ENCODE measurements at places on chromosomes 6 and 20. TPM values are rescaled to one million over a fixed set of nuclear protein-coding genes. Genes with fewer than 3 reads are reported as not detected.
A peak's percentile ranks its signal among the peaks of the same experiment; 100 is the strongest.

GRCh38 chr6:144535630-144536029 lies 250.5 kb downstream of the UTRN start:
- no peaks in the 10 kb centered on the region for H3K27me3 ChIP-seq
- no peak for DNase-seq
- H3K4me3 ChIP-seq: no peak overlapping the region
- H3K36me3 ChIP-seq: no peaks in the 10 kb centered on the region
- H3K27ac ChIP-seq: no peak overlapping the region

- H3K27ac ChIP-seq: no peak overlapping the region
- H3K27me3 ChIP-seq: peaks cover 70% of the 10 kb centered on the region
- no peak for DNase-seq
- H3K4me3 ChIP-seq: no peak overlapping the region
Observed at GRCh38 chr6:137518386-137518983, 24.3 kb upstream of the OLIG3 start.

- no peak overlapping the region for H3K27ac ChIP-seq
- no peak for DNase-seq
- H3K4me1 ChIP-seq: peaks cover 72% of the 10 kb centered on the region
- H3K4me3 ChIP-seq: no peak overlapping the region
- no peaks in the 10 kb centered on the region for H3K36me3 ChIP-seq
Observed at GRCh38 chr20:41031243-41031619, 2.6 kb downstream of the TOP1 start.

DNA sequence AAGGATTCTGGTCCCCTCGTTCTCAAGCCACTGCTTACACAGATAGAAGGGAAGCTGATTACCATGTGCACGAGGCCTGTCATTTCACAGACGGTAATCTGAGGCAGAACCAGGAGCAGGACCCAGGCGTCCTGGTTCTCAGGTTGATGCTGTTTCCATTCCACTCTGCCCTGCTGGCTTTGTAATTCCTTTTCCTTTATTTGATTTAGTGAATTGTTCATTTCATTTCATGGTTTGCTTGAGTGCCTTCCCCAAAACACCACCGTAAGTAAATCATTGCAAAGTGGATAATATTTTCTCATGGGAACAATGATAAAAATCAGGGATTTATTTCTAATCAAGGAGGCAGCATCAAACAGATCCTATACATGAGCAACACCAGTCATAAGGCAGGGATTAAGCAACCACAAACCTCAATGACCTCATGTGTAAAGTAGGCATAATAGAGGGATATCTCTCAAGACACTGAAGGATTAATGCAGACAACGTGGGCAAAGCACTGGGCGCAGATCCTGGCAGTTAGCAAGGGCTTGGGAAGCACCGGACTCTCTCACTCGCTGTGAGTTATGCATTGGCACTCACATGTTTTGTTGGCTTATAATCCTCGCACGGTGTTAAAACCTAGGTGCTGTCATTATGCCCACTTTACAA lies 229.5 kb upstream of the FOXQ1 start:
- DNase-seq: no peak
- H3K36me3 ChIP-seq: no peaks in the 10 kb centered on the region
- no peaks in the 10 kb centered on the region for H3K4me1 ChIP-seq
- no peak overlapping the region for H3K27ac ChIP-seq
- no peaks in the 10 kb centered on the region for H3K27me3 ChIP-seq
- no peak overlapping the region for H3K4me3 ChIP-seq

PROKR2 gene
- total RNA-seq: not detected

DNA sequence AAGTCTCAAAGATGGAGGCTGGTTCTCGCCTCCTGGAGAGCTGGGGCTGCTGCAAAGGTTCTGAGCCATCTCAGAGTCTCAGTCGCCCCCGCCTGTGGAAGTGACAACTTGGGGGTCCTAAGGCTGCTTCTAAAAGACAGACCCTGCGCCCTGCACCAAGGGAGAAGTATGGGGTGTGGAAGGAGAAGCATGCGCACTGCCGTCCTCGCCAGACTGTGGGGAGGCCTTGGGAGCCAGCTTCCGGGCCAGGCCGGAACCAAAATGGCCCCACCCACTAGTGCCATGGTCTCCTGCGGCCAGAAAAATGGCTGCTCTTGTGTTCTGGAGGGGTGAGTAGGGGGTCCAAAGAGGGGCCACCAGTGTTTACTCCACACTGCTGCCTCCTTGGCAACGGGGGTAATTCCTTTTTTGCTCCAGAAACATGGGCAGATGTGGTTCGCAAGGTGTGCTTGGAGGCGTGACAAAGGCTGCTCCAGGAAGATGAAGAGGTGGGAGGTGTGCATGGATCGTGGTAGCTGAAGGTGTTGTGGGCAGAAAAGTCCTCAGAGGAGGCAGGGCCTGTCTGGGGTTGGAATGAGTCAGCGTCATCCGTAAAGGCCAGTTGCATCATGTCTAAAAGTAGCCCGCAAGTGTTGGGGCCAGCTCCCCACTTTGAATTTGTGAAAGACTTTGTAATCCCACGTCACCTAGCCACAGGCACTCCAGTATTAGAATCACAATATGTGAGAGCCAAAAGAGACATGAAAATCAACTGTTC lies 329.8 kb upstream of the SOX4 start:
- H3K36me3 ChIP-seq: no peaks in the 10 kb centered on the region
- no peaks in the 10 kb centered on the region for H3K4me1 ChIP-seq
- H3K27ac ChIP-seq: no peak overlapping the region
- no peak for DNase-seq
- no peaks in the 10 kb centered on the region for H3K27me3 ChIP-seq
- no peak overlapping the region for H3K4me3 ChIP-seq

GRCh38 chr20:41173791-41174341 lies 36.5 kb downstream of the PLCG1 start:
- peaks cover 32% of the 10 kb centered on the region for H3K4me1 ChIP-seq
- peak overlapping the region; percentile 84 for H3K27ac ChIP-seq
- no peak overlapping the region for H3K4me3 ChIP-seq
- H3K36me3 ChIP-seq: peaks cover 8% of the 10 kb centered on the region
- DNase-seq: no peak
- no peaks in the 10 kb centered on the region for H3K27me3 ChIP-seq

GRCh38 chr20:60091305-60091704 lies 133.1 kb downstream of the CDH26 start:
- H3K4me3 ChIP-seq: no peak overlapping the region
- no peak for DNase-seq
- peaks cover 4% of the 10 kb centered on the region for H3K27me3 ChIP-seq
- H3K36me3 ChIP-seq: no peaks in the 10 kb centered on the region

DNA sequence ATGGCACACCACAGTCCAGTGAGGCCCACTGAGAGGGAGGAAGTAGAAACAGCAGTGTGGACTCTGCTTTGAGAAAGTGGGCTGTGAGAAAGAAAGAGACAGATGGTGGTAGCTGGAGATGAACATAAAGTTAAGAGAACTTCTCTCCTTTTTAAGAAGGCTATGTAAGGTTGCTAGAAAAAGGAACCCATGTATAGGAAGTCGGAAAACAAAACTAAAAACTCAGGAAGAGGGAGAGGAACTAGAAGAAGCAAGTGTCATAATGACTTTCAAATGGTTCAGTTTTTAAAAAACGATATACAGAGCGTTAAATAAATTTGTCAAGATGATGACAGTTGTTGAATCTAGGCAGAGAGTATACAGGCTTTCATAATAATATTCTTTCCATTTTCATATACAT lies 25.4 kb upstream of the GMNN start:
- no peak overlapping the region for H3K27ac ChIP-seq
- no peak overlapping the region for H3K4me3 ChIP-seq
- no peaks in the 10 kb centered on the region for H3K27me3 ChIP-seq
- no peaks in the 10 kb centered on the region for H3K36me3 ChIP-seq

- H3K4me3 ChIP-seq: no peak overlapping the region
- H3K4me1 ChIP-seq: peaks cover 25% of the 10 kb centered on the region
- H3K27me3 ChIP-seq: no peaks in the 10 kb centered on the region
- peak overlapping the region; percentile 53 for H3K27ac ChIP-seq
- H3K36me3 ChIP-seq: no peaks in the 10 kb centered on the region
- DNase-seq: no peak
Observed at GRCh38 chr6:15627821-15628220, 35.0 kb downstream of the DTNBP1 start.

CBLN4 gene
- 0.90 TPM for total RNA-seq

- peaks cover 7% of the 10 kb centered on the region for H3K4me1 ChIP-seq
- no peaks in the 10 kb centered on the region for H3K27me3 ChIP-seq
- DNase-seq: no peak
Observed at GRCh38 chr6:36492092-36492491, 49.3 kb downstream of the KCTD20 start.

BMP6 gene
- 8.1 TPM for total RNA-seq

DNA sequence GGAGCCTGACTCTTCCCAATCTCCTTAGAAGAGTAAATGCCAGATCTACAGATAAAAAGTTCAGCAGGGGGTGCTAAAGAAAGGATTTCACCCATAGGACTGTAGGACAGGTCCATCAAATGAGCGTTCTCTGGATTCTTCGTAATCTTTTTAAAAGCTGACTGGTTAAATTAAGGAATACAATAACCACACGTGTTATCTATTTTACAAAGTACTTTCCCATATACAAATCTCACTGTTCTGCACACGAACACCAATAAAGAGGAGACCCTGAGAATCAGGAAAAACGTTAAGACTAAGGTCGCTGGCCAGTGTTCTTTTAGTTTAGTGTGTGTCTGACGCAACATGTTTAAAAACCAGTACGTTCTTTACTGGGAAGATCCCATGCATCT lies 542 bp downstream of the TUBE1 start:
- no peaks in the 10 kb centered on the region for H3K27me3 ChIP-seq
- H3K4me1 ChIP-seq: no peaks in the 10 kb centered on the region
- peak overlapping the region; percentile 70 for H3K4me3 ChIP-seq

GRCh38 chr20:14406495-14406894 lies 69.1 kb upstream of the FLRT3 start:
- H3K27ac ChIP-seq: no peak overlapping the region
- no peak overlapping the region for H3K4me3 ChIP-seq
- DNase-seq: no peak
- H3K27me3 ChIP-seq: no peaks in the 10 kb centered on the region
- no peaks in the 10 kb centered on the region for H3K36me3 ChIP-seq
- peaks cover 11% of the 10 kb centered on the region for H3K4me1 ChIP-seq

- H3K4me1 ChIP-seq: peaks cover 21% of the 10 kb centered on the region
- H3K27me3 ChIP-seq: no peaks in the 10 kb centered on the region
- no peak for DNase-seq
- H3K27ac ChIP-seq: no peak overlapping the region
- peaks cover 63% of the 10 kb centered on the region for H3K36me3 ChIP-seq
Observed at GRCh38 chr6:43024436-43024835, 3.0 kb downstream of the RRP36 start.

TNFRSF6B gene
- total RNA-seq: 52.6 TPM

- no peak overlapping the region for H3K27ac ChIP-seq
- H3K4me1 ChIP-seq: peaks cover 8% of the 10 kb centered on the region
- DNase-seq: no peak
- no peaks in the 10 kb centered on the region for H3K36me3 ChIP-seq
Observed at GRCh38 chr6:155523821-155524651, 68.4 kb upstream of the NOX3 start.

DNA sequence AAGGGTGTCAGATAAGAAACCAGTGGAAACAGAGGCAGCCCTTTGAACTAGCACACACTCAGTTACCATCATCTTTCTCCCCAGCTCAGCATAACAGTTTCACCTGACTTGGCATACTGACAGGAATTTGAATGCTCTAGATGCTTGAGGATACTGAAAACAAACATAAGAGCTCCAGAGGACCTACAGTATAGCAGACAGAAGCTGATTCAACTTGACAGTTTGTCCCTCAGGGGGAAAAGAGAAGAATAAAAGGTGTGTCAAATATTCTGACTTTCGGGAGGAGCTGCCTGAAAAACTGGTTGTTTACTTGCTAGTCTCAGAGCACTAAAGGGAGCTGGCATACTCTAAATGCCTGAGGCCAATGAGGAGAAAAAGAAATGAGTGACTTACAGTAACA lies 35.1 kb downstream of the EYS start:
- H3K36me3 ChIP-seq: no peaks in the 10 kb centered on the region
- no peak for DNase-seq
- H3K4me1 ChIP-seq: no peaks in the 10 kb centered on the region
- no peaks in the 10 kb centered on the region for H3K27me3 ChIP-seq

COL10A1 gene
- 0.42 TPM for total RNA-seq

GRCh38 chr20:47379433-47380150 lies 23.1 kb upstream of the ZMYND8 start:
- H3K27ac ChIP-seq: no peak overlapping the region
- H3K36me3 ChIP-seq: no peaks in the 10 kb centered on the region
- DNase-seq: no peak
- H3K4me3 ChIP-seq: no peak overlapping the region

DNA sequence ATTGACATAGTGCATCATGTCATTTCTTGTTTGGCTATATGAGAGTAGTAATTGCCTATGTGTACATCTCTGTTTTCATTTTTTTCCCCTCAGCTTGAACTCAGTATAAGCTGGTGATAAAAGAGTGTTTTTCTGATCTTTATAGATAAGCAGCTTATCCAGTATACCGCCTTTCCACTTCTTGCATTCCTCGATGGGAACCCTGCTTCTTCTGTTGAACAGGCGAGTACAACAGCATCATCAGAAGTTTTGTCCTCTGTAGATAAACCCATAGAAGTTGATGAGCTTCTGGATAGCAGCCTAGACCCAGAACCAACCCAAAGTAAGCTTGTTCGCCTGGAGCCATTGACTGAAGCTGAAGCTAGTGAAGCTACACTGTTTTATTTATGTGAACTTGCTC lies 32.3 kb downstream of the HSF2 start:
- H3K4me3 ChIP-seq: no peak overlapping the region
- peaks cover 48% of the 10 kb centered on the region for H3K36me3 ChIP-seq
- no peaks in the 10 kb centered on the region for H3K4me1 ChIP-seq
- H3K27ac ChIP-seq: no peak overlapping the region

PHF1 gene
- total RNA-seq: 63.3 TPM

DNA sequence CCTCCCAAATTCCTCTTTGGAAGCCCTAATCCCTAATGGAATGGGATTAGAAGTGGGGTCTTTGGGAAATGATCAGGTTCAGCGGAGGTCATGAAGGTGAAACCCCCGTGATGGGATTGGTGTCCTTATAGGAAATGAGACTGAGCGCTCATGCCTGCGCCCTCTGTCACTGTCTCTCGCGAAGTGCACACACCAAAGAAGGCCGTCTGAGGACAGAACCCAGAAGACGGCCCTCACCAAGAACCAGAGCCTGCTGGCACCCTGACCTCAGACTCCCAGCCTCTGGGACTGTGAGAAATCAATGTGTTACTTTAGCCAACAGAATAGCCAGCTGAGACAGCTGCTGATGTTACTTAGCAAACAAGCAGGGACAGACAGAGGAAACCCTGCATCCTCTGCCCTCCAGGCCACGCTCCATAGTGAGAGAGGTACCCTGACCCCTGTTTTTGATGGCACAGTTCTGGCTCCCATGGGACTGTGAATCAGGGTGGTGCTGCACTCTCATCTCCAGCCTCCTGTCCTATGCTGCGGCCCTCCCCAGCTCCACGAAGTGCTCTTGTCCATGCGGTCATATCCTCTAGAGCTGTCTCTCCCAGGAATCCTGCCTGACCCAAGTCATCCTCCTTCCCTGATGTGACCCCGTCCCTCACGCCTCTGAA lies 369.3 kb downstream of the ZFAND3 start:
- no peak overlapping the region for H3K27ac ChIP-seq
- no peaks in the 10 kb centered on the region for H3K4me1 ChIP-seq
- H3K36me3 ChIP-seq: peaks cover 15% of the 10 kb centered on the region
- H3K27me3 ChIP-seq: no peaks in the 10 kb centered on the region

MDFI gene
- total RNA-seq: 31.8 TPM

Data from tibial nerve (tissue), 4 donors.